ENCODE measurements at places on chromosomes 16 and 17.

DNA sequence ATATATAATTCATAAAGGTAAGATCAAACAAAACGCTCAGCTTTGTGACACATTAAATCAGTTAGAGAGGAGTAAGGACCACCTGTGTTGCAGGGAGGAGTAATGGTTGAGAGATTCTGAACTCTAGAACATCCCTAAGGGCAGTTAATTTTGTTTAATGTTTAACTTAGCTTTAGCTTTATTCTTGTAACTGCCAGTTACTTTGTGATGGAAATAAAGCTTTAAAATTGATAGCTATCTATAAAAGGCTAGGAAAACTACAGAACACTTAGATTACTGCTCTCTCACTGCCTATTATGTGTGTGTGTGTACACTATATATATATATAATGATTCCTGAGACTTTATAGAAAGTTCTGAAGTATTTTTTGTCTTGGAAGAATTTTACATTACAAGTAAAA, 37.8 kb downstream of the PTRH2 start:
- DNase-seq: no peak

DNA sequence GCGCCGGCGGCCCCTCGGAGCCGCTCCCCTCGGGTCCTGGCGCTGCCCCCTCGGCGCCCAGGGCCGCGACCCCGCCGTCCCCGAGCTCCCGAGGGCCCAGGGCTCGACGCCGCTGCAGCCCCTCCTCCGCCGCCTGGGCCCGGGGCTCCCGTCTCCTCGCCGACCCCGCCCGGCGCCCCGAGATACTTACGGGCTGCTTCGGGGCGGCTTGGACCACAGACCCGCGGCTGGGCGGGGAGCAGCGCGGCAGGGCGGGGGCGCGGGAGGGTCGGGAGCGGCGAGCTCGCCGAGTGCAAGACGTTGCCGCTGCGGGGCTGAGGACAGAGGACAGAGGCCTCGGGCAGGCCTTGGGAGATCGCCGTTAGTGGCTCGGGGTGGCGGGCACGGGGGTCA, 290 bp downstream of the TOB1 start:
- no peak for DNase-seq

DNA sequence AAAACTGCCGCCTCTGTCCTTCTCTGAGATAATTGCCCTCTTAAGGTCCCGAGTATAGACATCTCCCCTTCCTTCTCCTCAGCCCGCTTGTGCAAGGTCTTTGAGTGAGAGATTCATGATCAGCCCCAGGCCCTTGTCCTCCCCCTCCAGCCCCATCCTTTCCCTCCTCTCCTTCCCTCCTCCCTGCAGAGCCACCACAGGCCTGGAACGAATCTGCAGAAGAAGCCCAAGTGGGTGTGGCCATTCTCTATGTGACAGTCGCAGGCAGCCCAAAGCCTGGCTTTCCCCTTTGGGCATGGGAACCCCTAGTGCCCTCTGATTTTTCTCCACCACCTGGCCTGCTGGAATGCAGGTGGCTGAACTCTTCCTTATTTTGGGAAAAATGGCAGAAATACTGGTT, 7.2 kb upstream of the NDRG4 start:
- no peak for DNase-seq

GRCh38 chr17:82956146-82956725, 116.4 kb upstream of the ZNF750 start:
- DNase-seq: no peak

- DNase-seq: no peak
These were observed 6.1 kb upstream of the PRSS8 start for GRCh38 chr16:31141489-31142108.

- DNase-seq: no peak
These were observed 4.8 kb downstream of the CYB5D2 start for GRCh38 chr17:4147751-4148310.

DNA sequence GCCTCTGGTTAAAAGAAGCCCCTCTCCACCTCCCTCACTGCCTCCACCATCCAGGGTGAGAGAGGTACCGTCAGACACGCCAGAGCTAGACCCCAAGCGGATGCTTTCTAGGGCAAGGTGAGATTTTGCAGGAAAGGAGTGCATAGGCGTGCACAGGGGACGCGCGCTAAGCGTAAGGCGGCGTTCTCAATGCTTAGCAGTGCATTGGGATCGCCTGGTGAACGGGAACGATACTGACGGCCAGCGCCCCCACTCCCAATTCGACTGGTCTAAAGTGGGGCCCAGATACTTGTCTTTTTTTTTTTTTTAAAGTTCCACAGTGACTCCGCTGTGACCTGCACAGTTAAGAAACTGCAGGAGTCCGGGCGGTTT, 57.9 kb upstream of the CREBBP start:
- DNase-seq: no peak

GRCh38 chr17:6041246-6041645, 28.9 kb upstream of the WSCD1 start:
- no peak for DNase-seq

DNA sequence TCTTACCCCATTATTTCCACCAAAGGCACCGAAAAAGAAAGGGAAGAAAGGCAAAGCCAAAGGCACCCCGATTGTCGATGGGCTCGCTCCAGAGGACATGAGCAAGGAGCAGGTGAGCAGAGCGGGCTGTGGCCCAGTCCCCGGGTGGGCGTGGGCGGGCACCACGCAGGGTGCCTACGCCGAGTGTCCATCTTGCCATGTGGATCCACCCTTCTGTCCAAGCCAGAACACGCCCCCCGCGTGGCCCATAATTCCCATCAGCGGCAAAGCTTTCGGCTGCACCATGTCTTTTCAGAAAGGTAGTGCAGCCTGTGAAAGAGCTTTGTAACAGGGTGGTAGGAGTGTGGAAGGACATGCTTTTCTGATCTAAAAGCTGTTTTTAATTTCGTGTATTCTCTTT, 8.4 kb upstream of the DBNDD1 start:
- DNase-seq: no peak

DNA sequence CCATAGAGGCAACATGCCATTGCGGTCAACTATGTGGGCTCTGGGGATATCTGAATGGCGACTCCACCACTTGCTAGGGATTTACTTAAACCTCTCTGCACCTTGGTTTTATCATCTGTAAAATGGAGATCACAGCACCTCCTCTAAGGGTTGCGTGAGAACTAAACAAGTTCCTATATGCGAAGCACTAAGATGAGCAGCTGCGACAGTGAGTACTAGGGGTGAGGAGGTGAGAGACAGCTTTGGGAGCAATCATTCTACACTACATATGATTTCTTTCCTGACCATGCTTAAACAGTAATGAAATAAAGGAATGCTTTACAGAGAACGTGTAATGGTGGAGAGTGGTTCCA, 61.4 kb downstream of the CREBBP start:
- no peak for DNase-seq

GRCh38 chr16:56814537-56815432, 50.2 kb upstream of the SLC12A3 start:
- no peak for DNase-seq

- no peak for DNase-seq
These were observed 5.3 kb downstream of the MT2A start for GRCh38 chr16:56613706-56614105.
